Natural killer cell (primary cell): ENCODE measurements at places on chromosomes 12 and 14. TPM values are rescaled to one million over a fixed set of nuclear protein-coding genes. Genes with fewer than 3 reads are reported as not detected.

Gene DCN
- total RNA-seq: not detected

Gene CLEC1B
- total RNA-seq: 2.3 TPM

Gene IGF1
- total RNA-seq: 0.48 TPM

Gene GYS2
- total RNA-seq: not detected

Gene LRCOL1
- not detected for total RNA-seq

Gene SRSF5
- total RNA-seq: 1,669 TPM

Gene CYP27B1
- total RNA-seq: 1.6 TPM

Gene C12orf54
- total RNA-seq: not detected

Gene PARP2
- total RNA-seq: 18.2 TPM

Gene MDP1
- 5.5 TPM for total RNA-seq

Gene LHX5
- total RNA-seq: not detected

Gene IL22
- total RNA-seq: not detected

Gene PLCZ1
- not detected for total RNA-seq

Gene PAWR
- total RNA-seq: 5.3 TPM

Gene ADSS1
- 2.5 TPM for total RNA-seq
